NK-92 treated with Interleukin-12 subunit alpha and Interleukin-12 subunit beta, amount 100 ng/mL, for 24 hours (cell line): ENCODE measurements at places on chromosomes 3 and 15.

- no peak for DNase-seq
Measured at GRCh38 chr3:158711886-158712285, 20.4 kb downstream of the RARRES1 start.

GRCh38 chr3:45411081-45411480 lies 22.7 kb downstream of the LARS2 start:
- DNase-seq, result no peak

DNA sequence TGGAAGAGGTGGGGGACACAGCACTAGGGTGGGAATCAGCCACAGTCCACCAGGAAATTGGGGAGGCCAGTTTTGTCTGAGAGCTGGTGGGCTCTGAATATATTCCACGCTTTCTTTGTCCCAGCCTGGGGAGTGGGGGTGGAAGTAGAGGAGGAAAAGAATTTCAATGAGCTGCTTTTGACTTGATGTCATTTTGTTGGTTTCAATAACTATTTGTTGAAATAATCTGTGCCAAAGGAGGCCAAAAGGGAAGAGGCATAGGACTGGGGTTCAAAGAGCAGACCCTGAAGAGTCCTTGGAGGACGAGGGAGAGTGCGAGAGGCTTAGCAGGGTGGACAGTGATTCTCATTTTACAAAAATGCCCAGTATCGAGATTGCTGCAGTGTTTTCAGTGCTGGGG lies 262.3 kb downstream of the SHQ1 start:
- DNase-seq, result no peak

DNA sequence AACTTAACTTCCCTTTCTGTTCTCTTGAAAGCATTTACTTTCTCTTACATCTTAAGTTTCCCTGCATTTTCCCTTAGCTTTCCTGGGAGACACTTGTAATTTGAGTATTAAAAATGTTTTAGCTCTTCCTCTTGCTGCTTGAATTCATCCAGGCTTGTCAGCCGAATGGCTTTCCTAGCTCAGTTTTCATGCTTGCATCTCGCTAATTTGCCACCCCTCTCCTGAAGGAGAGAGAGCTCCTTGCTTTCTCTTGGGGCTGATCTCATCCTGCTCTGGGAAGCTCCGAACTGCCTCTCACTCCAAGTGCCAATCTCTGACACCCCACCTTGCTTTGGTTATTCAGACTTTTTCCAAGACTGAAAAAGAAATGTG lies 374.6 kb upstream of the TBL1XR1 start:
- DNase-seq, result no peak

DNA sequence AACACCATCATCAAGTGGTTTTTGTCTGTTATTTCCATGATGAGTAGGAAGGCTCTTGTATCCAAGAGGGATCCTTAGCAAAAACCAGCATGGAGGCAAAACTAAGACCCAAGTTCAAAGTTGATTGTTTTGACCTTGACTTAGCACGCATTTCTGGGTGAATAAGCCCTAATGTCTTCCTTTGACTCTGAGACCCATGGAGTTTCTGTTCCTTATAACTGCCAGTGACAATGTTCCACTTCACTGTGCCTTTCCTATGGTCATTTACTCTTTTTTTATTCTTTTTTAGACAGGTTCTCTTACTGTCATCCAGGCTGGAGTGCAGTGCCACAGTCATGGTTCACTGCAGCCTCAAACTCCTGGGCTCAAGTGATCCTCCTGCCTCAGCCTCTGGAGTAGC lies 118.2 kb upstream of the MRPL3 start:
- no peak for DNase-seq

GRCh38 chr3:27200721-27201489 lies 168.3 kb downstream of the NEK10 start:
- no peak for DNase-seq

GRCh38 chr3:99418209-99418635 lies 220.2 kb upstream of the COL8A1 start:
- no peak for DNase-seq

DNA sequence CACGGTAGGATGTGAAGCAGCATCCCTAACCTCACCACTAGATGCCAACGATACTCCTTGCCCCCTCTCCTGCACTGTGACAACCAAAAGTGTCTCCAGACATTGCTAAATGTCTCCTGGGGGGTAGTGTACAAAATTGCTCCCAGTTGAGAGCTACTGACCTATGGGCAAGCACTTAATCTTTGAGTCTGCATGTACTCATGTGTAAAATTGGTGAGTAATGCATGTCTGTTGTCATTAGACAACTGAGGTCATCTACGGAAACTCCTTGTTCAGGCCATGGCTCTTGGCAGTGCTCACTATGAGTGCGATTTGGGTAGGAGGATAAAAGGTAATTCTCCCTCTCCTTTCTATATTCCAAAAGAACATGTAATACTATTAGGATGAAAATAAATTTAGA lies 29.2 kb downstream of the PDHB start:
- no peak for DNase-seq

DNA sequence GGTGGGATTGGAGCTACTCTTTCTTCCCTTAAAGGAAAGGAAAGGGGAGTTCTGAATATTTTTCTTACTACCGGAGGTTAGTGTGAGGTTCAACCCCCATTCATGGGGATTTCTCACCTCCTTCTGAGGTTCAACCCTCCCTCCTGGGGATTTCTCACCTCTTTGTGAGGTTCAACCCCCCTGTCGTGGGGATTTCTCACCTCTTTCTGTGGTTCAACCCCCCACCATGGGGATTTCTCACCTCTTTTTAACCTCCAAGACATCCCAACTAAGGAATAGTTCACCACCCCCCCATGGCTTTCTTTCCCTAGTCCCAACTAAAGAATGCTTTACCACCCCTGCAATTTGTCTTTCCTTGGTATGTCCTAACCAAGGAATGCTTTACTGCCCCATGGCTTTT lies 520.3 kb downstream of the EDEM1 start:
- DNase-seq, result no peak

DNA sequence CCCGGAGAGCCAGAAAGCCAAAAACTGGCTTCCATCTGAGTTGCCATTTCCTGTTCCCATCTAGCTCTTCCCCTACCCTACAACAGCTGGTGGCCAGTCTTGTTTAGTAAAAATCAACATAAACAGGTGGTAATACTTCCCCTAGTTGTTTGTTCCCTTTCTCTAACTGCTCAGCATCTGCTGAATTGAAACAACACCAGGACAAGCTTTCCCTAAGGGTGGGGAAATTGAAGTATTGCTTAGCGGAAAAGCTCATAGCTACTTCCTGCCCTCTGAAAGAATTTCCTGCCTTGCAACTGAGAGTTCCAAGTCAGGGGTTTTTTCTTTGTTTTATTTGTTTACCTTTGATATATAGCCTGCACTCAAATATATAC lies 66.8 kb downstream of the HMG20A start:
- no peak for DNase-seq

- no peak for DNase-seq
Measured at GRCh38 chr3:17384567-17385296, 357.7 kb downstream of the TBC1D5 start.

- DNase-seq, result no peak
Measured at GRCh38 chr15:101264911-101265641, 12.2 kb downstream of the SELENOS start.

DNA sequence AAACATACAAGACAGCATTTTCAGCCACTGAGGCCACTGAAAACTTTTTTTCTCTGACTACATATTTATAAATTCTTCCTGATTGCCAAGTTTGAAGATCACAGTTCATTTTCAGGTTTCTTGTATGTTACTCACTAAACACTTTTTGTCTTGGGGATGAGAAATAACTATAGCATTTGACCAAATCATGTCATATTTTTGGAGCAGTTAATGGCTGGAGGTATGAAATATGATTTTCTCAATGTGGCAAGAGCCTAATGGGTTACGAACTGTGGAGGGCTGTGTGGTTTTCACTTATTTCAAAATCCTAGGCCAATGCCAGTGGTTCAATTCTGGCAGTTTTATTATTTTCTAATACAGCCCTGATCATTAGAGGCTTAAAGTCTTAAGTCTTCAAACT lies 64.4 kb downstream of the USP13 start:
- no peak for DNase-seq

DNA sequence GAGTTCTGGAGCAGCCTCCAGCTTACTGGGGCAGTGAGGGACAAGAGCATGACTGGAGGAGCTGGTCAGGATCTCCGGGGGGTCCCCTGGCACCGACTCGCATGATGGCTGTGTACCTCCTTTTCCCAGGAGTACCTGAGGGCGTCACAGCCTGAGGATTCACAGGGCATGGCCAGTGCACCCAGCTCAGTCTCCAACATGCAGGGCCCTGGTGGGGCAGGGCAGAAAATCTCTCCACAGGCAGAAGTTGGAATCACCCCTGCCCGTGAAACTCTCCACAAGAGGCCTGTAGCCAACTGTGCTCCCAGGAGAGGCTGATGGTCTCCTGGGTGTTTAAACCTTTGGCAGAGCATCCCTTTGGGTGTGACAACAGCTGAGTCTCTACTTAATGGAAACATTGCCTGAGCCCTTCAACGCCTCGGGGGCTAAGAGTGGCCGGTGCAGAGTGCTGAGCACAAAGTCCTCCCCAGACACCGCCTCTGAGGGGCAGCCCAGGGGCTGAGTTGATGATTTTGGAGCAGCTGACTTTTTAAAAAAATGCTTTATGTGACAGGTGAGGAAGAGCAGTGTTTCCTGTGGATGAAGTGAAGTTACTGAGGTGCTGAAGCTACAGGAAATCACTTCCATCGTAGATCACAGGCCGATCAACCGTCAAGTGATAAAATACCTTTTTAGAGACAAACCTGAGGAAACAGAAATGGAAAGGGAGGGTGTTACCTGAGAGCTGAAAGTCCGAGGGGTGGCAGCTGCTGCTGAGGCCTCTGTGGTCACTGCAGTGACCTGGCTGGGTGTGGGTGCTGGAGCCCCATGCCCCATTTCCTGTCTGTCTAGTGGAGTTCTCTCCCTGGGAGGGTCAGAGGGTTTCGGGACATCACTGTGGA lies 21.9 kb upstream of the CXCR6 start:
- DNase-seq, result no peak

- no peak for DNase-seq
Measured at GRCh38 chr15:48644467-48644826, 1.1 kb downstream of the FBN1 start.

GRCh38 chr3:109117939-109118338 lies at the start of gene MORC1:
Gene MORC1, minus strand, starts transcription at chr3:109118134. Its CDS starts 75 bp downstream, at chr3:109118059.
- DNase-seq, result no peak

- no peak for DNase-seq
Measured at GRCh38 chr3:107493134-107493533, 29.6 kb upstream of the BBX start.

- no peak for DNase-seq
Measured at GRCh38 chr3:49675912-49676311, 1.8 kb downstream of the APEH start.

DNA sequence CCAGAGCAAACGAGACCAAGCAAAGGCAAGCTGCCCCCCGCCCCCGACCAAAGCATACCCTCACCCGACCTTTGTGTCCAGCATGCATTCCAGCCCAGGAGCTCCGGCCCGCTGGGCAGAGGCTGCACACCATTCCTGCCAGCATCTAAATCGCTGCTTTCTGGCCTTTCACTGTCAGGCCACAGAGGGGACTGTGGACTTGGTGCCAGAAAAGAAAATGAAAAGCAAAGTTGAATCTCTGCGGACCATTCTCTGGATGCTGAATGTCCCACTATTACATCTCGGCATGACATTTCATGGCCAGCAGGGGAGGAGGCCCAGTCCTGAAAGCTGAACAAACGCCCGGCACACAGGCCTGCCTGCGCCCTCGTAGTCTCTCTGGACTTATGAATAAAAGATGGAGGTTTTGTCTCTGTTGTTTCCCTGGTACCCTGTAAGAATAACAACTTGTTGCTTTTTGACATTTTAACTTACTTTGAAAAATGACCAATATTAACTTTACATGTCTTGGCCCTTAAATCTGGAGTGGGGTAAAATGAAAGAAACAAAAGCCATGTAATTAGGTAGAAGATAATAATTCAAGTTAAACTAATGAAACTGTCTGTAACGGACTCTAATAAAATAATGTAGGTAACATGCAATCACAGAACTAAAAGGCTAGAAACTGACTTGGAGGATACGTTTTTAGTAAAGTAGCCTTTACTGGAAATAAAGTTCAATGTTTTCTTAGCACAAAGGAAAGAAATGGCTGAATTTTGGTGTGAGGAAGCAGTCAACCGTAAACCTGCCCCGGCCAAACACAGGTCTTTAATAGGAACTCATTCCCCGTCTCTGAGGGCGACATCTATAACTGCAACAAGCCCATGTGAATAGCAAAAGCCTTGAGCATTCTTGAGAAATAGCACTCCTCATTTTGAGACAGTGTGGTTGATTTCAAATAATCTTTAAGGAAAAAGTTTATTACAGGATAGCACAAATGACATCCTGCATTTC lies 12.7 kb downstream of the IL17RD start:
- no peak for DNase-seq

DNA sequence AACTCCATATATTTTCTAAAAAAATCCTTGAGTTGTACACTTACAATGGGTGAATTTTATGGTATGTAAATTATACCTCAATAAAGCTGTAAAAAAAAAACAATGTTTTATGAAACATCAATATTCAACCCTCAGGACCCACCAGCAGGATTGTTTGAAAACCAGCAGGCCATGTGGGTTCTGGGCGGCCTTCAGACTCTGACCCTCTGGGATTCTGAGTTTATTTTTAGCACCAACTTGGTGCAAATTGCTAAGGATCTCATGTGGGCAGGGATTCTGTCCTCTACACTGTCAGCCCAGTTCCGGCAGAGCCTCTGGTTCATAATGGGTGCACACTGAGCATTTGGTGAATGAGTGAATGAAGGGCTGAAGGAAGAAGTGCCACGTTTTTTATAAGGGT lies 24.2 kb upstream of the TSEN2 start:
- no peak for DNase-seq

DNA sequence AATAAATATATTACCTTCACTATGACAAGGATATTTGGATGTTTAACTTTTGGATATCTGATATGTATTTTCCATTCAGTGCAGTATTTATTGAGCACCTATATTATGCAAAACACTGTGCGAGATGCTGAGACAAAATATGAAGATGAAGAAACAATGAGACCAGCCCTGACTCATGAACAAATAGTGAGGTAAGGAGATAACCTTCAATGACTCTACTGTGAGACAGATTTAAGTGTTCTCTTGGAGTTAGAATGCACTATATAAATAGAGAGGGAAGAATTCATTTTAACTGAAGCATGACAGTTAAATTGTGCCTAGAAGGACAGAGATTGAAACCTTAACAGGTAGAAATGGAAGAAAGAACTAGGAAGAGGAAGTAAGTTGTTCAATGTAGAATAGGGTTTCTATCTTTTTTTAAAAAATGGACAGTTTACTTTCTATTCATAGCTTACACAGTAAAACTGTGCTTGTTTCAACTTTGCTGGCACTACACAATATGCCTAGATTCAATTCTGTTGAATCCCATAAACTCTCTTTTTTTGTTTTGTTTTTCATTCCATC lies 124.2 kb downstream of the ZBTB20 start:
- no peak for DNase-seq

DNA sequence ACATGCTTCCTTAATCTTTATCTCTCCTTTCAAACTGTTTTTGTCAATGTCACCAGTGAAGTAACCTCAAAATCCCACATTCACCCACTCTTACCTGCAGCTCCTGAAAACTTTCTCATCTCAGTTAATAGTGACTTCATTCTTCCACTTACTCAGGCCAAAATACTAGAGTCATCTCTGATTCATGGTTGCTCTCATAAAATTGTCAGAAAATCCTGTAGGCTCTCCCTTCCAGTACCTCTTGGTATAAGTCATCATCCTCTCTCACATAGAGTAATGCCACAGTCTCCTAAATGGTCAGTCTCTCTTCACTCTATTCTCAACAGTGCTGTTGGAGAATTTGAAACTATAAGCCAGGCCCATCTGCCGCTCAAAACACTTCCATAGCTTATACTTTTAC lies 34.9 kb upstream of the POU1F1 start:
- no peak for DNase-seq

- DNase-seq, result no peak
Measured at GRCh38 chr3:46344476-46344875, 9.4 kb upstream of the CCR2 start.
